ENCODE measurements at places on chromosomes 2 and 18.
A peak's percentile ranks its signal among the peaks of the same experiment; 100 is the strongest.

DNA sequence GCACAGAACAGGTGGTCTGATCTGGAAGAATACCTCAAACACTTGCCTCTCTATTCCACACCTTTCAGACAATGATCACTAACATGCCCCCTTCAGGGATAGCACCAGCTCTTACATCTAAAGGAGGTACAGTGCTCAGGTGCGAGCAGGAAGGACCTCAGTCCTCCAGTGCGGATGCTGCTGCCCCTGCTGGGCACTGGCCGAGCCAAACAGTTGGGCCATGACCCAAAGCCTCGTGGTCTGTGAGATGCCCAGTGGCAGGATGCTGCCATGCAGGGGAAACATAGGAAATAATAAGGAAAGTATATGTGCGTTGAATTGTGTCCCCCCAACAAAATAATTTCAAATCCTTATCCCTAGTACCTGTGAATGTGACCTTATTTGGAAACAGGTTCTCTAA, 243.7 kb downstream of the NDUFA10 start:
- DNase-seq, result no peak

DNA sequence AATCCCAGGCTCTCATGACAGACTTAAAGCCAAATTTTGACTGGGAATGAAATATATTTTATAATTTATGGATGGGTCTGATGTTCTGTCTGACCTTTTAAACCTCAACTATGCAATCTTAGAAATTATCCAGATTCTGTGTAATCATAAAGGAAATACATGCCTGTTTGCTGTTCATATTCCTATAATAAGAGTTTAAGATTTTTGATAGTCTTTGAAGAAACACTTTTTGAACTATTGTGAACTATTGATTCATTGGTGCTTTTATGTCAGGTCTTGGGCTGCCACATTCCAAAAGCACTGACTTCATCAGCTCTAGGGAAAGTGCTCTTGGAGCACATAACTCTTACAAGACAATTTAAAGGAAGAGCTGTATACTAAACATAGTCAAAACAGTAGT, 64.2 kb downstream of the CCDC150 start:
- no peak for DNase-seq

GRCh38 chr18:49596687-49597086, 34.8 kb downstream of the LIPG start:
- no peak for DNase-seq

- DNase-seq, result no peak
These were observed 123.2 kb upstream of the LRP1B start for GRCh38 chr2:142254031-142254430.

DNA sequence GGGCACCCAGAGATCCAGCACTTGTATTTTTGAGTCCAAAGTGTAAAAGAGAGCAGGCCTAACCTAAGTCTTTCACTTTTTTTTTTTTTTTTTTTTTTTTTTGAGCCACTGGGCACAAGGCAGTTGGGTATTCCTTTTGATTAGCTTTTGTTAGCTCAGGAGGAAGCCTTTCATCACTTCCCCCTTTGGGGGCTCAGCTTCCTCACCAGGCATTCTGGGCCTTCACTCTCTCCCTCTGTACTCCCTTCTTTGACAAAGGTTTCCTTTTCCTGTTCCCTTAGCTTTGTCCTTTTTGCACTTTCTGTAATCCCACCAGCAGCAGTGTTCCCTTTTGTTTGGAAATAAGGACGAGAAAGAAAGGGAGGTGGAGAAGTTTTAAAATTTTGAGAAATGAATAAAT, 88.2 kb downstream of the PKP4 start:
- DNase-seq, result no peak

GRCh38 chr2:107621186-107622165, 205.2 kb upstream of the RGPD4 start:
- no peak for DNase-seq

DNA sequence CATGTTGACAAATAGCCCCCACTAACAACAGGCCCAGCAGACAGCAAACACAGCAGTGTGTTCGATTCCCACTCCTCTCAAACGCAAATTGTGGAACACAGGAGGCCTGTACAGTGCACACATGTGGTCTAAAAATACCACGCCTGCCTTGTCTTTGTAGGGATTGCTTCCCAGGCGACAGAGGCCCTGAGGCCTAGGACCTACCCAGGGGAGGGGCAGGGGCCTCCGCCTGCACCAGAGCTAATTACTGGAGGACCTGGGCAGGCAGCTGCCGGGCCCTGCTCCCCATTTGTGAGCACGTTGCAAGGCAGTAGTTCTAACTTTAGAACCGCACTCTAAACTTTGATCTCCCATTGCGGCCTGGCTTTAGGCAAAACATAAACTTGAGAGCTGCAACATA, 316.0 kb downstream of the TXNL1 start:
- no peak for DNase-seq

GRCh38 chr2:172462849-172463381, 35.5 kb downstream of the ITGA6 start:
- DNase-seq, result peak; percentile 15

- no peak for DNase-seq
These were observed 24.8 kb downstream of the BOLL start for GRCh38 chr2:197760293-197760657.

DNA sequence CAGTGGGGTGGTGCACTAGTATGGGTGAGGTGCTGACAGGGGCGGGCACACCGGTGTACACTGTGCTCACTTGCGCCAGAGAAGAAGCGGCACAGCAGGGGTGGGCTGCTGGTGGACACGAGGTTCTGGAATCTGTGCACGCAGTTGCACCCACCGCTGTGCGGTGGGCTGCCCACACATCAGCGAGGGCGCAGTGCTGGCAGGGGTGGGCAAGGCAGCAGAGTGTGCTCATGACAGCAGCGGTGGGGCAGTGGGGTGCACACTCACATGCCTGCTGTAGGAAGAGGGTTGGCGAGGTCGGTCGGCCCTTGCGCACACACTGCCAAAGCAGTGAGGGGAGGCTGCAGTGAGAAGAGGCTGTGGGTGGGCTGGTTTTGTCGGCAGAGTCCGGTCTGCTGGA, 141.8 kb downstream of the GALNT13 start:
- DNase-seq, result no peak

DNA sequence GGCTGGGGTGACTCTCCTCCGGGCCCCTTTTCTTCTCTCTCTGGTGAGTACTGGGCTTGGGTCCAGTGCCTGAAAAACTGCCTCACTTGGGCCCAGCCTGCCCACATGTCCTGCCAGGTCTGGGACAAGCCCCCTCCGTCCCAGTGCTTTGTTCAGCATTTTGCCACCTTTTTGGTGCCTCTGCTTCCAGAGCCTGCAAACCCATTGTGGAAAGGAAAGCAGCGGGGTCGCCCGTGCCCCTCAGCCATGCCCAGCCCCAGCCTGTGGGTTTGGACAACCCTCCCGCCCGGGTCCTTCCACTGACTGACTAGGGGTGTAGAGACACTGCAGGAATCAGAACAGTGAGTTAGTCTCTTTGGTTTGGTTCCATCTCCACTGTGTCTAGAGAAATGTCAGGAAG, 140.7 kb upstream of the ALKAL2 start:
- DNase-seq, result no peak

- no peak for DNase-seq
These were observed 115.0 kb downstream of the ZBTB7C start for GRCh38 chr18:48293954-48294898.

GRCh38 chr18:56789004-56789888, 138.1 kb downstream of the WDR7 start:
- no peak for DNase-seq

- no peak for DNase-seq
These were observed 17.6 kb downstream of the PMAIP1 start for GRCh38 chr18:59917422-59917821.

GRCh38 chr2:63009490-63009889, 41.1 kb upstream of the OTX1 start:
- DNase-seq, result no peak

DNA sequence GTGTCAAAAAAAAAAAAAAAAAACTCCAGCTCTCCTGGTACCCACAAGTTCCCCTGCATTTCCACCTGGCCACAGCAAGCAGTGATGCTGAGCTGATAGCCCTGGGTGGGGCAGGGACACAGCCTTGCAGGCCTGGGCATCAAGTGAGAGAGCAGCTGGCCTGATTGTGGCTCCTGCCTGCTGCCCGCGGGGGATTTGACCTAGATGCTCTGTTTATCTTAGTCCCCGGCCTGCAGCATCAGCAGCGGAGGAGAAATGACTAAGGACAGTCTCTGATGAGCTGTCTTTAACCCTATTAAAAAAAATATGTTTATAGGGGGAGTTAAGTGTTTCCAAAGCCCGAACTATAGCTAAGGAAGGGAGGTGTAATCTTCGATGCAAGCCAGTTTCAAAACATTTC, 102.6 kb downstream of the MTCL1 start:
- DNase-seq, result no peak

GRCh38 chr2:132901661-132902060, 231.7 kb upstream of the LYPD1 start:
- no peak for DNase-seq

DNA sequence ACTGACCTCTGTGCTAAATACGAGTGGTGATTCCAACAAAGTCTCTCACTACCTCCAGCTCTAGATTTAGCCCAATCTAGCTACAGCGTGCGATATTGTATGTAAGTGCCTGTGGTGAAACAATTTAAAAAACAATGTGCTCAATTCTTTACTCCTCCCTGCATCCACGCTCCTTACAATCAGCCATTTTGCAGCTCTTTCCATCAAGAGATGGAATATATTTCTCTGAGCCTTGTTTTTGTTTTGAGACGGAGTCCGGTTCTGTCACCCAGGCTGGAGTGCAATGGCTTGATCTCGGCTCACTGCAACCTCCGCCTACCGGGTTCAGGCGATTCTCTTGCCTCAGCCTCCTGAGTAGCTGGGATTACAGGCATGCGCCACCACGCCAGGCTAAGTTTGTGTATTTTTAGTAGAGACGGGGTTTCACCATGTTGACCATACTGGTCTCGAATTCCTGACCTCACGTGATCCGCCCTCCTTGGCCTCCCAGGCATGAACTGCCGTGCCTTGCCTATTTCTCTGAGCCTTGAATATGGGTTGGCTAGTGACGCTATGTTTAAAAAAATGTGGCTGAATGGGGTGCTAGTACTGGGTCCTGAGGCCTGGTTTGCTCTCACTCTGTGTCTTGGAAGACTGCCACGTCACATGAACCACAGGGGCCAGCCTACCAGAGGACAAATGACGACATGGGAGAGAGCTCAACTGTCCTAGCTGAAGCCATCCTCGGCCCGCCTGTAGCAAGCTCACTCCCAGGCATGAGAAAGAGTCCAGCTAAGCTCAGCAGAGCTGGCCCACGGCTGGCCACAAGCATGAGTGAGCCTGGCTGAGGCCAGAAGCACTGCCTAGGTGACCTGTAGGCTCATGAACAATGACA, 14.8 kb downstream of the WDFY1 start:
- no peak for DNase-seq

- DNase-seq, result no peak
These were observed 97.3 kb downstream of the SPATS2L start for GRCh38 chr2:200403814-200404213.

- no peak for DNase-seq
These were observed 276.5 kb upstream of the ATP5MC3 start for GRCh38 chr2:175457895-175458448.

DNA sequence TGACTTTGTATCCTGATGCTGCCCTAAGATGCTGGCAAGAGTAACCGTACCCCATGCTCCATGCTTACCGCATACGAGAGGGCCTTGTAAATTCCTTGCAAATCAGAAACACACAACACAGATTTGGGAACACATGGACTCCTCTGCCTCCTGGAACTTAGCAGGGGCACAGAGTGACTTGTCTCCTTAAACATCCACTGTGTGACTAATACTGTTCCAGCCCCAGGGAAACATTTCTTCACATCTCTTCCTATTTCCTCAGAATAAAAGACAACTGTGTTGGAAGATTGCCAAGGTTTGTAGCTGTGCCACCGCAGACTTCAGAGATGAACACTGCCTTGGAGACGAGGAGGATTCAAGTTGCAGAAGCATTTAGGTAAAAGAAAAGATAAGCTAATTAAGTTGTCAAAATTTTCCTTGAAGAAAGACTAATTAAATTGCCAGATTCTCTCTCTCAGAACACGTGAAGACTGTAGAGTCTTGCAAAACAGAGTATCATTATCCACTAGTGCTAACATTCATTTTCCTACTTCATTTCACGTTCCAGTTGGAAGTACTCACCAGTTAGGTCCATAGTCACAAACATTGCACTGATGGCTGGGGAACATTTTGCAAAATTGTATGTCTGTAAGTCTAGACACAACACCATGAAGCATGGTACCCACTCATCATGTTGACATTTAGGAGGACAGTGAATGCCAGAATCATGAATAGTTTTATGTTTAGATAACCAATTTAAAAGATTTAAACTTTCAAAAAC, 188.8 kb downstream of the TSN start:
- no peak for DNase-seq

- no peak for DNase-seq
These were observed 67.8 kb upstream of the EPAS1 start for GRCh38 chr2:46229134-46230063.

GRCh38 chr2:85853499-85854165, 35.2 kb downstream of the ST3GAL5 start:
- no peak for DNase-seq

DNA sequence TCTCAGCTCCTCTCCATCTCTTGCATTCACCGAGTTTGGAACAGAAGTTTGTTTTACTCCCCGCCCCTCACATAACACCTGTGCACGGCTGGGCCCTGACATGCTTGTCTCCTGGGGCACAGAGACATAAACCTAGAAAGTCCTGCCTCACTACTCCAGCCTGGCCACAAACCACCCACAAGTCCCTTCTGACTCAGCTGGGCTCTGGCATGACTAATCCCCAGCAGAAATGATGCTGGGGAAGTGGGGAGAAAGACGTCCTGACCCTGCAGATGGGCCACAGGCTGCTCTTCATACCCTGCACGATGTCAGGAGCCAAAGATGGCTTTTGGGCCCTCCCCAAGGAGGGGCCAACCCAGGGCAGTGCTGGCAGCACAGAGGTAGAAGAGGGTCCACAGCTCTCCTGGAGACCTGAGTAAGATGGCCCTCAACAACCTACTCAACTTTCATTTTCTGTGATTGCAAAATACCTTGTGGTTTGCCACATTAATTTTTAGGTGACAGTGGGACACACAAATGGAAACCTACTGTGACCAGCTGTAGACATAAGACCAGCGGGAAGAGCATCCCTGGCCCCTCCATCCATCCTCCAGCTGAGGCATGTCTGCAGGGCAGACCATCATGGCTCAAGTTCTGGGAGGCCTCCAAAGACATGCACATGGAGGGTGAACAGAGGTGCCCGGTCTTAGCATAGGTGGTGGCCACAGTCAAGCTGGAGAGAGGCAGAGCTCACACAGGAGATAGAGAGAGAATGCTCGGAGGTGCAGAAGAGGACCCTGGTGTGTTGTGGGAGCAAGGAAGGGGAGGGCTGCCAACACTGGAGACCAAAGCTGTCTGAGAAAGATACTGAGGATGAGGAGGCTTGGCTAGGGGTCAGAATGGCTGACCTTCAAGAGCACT, 40.0 kb downstream of the DNMT3A start:
- DNase-seq, result peak; percentile 33

DNA sequence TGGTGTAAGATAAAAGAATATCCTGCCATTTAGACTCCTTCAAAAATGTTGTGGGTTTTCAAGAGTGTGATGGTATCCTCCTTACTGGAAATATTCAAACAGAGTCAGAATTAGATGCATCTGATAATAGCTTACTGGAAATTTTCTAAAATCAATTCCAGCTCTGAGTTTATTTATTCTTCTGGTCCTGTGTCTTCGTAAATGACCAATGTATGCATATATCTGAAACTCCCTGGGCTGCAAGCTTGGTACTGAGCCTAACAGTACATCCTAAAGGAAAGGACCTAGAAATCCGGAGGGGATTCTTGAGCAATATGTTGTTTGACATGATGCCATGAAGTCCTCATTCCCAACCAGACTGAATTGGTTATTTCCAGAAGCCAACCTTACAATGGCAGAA, 130.4 kb downstream of the KCNE4 start:
- no peak for DNase-seq

All from stimulated activated CD8-positive, alpha-beta memory T cell treated with anti-CD3 and anti-CD28 coated beads, Interleukin-4, amount 100 ng/mL, for 1 hour (primary cell).